ENCODE measurements at places on chromosomes 4 and X.

DNA sequence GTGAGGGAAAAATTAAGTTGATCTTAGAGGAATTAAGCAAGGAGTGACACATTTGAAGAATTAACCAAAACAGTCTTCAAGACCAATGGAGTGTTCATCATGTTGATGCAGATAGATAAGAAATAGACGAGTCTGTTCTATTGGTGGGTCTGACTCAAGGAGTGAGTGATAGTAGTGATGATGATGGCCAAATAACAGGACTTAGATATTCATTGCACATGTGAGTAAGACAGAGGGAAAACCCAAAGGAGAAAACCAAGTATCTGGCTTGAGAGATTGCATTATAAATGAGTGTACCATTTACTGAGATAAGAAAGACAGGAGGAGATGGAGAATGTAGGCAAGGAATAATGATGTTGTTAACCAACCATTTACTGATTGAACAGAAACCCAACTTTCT lies 321.3 kb downstream of the ADGRL3 start:
- DNase-seq, result peak; percentile 11

DNA sequence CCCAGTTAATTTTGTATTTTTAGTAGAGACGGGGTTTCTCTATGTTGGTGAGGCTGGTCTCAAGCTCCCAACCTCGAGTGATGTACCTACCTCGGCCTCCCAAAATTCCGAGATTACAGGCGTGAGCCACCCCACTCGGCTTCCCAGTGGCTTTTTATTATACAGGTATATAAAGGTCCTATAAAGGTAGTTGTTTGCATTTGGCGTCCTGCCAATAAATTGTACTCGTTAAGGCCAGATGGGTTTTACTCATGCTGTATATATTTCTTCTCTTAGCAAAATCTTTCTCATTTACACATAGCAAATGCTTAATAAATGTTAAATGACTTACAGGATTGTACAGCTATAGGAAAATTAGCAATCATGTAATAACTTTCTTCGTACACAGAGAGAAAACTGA lies 6.9 kb downstream of the SHROOM3 start:
- no peak for DNase-seq

- DNase-seq, result peak; percentile 10
These were observed 175.8 kb upstream of the TECRL start for GRCh38 chr4:64584981-64585557.

GRCh38 chr4:6568689-6569332 lies 6.2 kb upstream of the MAN2B2 start:
- peak; percentile 75 for DNase-seq

- no peak for DNase-seq
These were observed 30.4 kb downstream of the ACOX3 start for GRCh38 chr4:8410066-8410625.

- no peak for DNase-seq
These were observed 159.6 kb upstream of the KLF3 start for GRCh38 chr4:38504396-38504715.

DNA sequence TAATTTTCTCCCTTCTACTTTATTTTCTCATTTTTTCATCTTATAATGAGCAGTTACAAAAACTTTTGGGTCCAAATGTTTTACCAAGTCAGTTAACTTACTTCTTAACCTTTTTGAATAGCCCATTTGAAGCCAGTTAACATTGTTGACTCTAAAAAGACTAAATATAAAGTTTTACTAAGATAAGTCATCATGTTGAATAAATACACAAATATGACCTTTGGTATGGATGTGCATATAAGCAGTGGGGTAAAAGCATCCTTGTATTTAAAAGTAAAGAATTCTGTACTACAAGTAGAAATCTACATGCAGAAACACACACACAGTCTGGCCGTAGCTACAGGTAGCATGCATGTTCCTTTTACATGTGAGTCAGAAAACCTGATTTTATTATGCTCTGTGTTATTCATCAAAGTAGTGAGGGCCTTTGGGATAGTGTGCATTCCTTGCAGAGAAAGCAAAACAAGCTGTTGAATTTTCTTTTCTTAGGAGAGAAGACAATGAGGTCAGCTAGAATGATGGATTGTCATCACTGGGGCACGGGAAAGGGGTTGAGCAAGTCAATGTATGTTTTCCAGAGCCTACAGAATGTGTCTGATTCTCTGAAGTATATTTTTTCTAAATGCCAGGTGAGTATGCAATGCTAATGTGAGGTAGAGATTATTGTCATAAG lies 533.2 kb upstream of the AGA start:
- peak; percentile 4 for DNase-seq

DNA sequence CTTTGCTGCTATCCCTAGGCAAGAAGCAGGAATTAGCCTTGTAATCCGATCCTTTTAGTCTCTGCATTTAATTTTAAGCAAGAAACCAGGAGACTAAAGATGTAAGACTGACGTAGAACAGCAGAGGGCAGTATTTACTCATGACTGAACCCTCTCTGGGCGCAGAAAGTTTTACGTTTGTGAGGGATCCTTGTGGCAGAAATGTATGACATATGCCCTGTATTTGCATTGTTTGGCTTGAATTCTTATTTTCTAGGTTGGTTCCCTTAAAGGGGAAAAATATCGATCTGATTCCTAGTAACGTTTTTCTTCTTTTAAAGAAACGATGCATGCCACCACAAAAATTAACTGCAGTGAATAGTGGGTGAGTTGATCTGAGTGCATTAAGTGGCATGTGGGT lies 1.3 kb upstream of the FAT4 start:
- peak; percentile 61 for DNase-seq

- DNase-seq, result no peak
These were observed 19.3 kb downstream of the GUCY1B1 start for GRCh38 chr4:155777971-155778735.

DNA sequence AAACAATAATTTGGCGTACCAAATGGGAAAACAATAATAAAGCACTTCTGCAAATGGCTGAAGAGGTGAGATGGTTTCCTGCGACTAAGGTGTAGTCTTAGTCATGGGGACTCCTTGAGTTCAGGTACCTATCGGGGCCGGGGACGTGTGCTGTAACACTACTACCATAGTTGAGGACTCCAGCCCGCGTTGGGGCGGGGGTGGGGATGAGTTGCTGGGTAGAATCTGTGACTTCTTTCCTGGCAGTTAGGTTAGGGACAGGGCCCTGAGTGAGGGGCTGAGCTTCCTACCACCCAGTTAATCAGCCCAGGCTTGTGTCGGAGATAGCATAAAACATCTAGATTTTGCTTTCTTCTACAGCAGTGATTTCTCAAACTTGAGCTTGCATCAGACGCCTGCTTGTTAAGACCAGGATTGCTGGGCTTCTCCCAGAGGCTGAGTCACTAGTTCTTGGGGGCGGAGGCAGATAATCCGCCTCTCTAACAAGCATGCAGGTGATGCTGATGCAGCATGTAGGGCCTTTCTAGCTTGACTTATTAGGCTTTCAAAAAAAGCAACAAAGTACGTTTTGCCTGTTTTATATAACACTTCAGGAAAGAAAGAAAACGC lies 30.2 kb downstream of the RBBP7 start:
- peak; percentile 26 for DNase-seq

DNA sequence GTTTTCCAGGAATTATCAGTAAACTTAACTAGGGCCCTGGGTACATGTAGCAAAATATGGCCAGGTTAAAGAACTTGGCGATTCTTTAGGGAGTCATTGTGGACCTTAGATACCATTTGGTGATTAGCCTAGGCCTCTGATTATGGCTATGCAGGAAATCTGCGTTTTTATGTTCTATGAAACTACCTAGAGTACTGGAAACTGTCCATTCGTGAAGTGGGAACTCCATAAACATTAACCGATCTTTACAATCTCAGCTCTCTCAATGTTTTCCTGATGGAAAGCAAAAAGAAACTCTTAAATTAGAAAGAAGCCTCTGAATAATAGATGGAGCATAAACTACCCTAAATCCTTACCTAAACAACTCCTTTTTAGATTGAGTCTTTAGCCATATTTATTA lies 121.9 kb downstream of the SH3RF1 start:
- no peak for DNase-seq

GRCh38 chrX:16544969-16545368 lies 105.0 kb upstream of the S100G start:
- no peak for DNase-seq

GRCh38 chr4:137278431-137278830 lies 253.9 kb downstream of the PCDH18 start:
- no peak for DNase-seq

GRCh38 chrX:149853925-149854324 lies 27.1 kb upstream of the MAGEA8 start:
- DNase-seq, result no peak

DNA sequence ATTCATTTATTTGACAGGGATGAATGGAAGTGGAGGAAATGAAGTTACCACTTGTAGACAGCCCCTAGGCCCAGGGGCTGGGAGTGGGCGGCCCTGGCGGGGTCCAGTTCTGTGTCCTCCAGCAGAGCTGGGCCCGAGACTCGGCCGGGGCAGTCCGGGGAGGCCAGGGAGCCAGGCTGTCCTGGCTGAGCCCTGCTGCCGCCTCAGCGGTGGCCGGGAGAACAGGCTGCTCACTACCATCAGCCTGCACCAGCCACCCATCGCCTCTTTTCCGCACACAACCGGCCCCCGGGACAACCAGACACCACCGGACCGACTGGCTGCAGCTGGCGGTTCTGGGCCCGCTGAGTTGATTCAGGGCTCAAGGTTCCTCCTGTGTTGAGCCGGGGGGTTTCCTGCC lies 25.6 kb downstream of the CLDN34 start:
- DNase-seq, result no peak

DNA sequence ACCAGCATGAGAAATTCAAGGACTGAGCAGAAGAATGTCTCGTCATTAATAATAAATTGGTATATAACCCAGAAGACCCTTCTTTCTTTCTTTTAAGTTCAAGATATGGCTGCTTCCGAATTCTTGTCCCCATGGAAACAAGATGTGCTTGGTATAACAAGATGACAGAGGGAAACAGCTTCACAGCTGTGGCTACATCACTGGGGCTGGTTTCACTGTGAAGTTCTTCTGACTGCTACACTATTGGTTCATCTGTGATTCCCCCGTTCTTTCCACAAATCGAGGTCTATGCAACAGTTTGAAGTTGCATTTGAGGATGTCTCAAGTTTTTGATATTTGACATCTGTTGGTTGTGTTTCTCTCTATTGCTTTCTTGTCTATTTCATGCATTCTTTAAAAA lies 12.3 kb upstream of the DTHD1 start:
- DNase-seq, result no peak

DNA sequence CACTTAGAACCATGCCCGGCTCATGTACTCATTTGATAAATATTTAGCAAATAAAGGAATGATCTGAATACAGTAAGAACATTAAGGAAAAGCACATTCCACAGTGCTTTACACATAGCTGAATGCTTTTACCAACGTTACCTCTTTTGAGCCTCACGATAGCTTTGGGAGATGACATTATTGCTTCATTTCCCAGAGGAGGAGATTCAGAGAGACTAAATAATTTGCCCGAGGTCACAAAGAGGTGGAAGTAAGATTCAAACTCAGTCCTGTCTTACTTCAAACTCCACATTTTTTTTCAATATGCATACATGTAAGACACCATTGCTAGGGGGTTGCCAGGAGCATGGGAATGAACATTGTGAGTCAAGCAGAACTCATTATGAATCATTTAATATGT lies 538.5 kb downstream of the BCOR start:
- DNase-seq, result no peak

- DNase-seq, result no peak
These were observed 40.5 kb downstream of the UBA6 start for GRCh38 chr4:67660418-67660817.

- DNase-seq, result no peak
These were observed 29.6 kb downstream of the MFAP3L start for GRCh38 chr4:169996379-169997240.

GRCh38 chr4:163991298-163991865 lies 496.9 kb downstream of the TMA16 start:
- no peak for DNase-seq

DNA sequence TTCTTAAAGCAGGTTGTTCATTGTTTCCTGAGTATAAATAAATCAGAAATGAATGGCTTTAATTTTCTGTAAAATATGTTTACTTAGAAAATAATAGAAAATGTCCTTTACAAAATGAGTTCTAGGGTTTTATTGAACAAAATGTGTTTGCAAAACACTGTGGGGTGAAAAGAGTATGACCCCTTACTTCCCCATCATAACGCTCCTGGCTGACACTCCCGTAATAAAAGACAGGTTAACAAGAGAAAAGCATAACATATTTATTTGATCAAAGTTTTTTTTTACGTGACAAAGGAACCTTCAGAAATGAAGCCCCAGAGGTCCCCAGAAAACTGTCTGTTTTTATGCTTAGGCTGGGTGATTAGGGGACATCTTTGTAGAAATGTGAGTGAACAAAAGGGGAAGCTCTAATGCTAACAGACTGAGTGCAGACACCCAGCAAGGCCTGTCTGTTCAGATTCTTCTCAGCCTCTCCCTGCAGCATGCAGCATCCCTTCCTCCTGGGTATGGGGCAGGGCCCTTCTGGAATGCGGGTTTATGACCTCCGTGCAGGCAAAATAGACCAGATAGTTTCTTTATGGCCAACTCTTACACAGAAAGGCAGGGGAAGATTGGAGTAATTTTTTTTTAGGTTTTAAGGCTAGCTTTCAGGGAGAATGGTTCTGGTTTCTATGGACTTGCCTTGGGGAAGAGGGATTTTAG lies 26.1 kb downstream of the ZFP42 start:
- no peak for DNase-seq

- no peak for DNase-seq
These were observed 55.7 kb upstream of the CLDN34 start for GRCh38 chrX:9911487-9911886.

DNA sequence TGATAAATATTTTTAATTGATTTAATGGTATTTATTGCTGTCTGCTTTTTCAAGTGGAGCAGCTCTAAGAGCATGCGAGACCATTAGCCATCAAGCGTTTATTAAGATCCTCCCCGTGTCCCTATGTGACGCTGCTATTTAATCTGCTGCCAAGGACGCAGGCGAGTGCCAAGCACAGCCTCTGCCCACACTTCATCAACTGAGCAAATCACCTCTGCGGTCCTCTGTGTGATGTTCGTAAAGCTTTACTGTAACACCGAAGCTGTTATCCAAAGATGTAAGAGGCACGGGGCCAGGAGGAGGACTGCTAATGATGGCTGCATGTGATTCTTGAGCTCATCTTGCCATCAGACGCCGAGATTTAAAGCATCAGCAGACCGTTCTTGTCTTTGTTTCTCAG lies 79.5 kb downstream of the STOX2 start:
- DNase-seq, result no peak

- no peak for DNase-seq
These were observed 26.1 kb upstream of the VMA21 start for GRCh38 chrX:151370906-151371305.

- peak; percentile 83 for DNase-seq
These were observed 215.6 kb upstream of the GYPA start for GRCh38 chr4:144355811-144356757.

GRCh38 chrX:135481696-135482179 lies 38.7 kb upstream of the INTS6L start:
- DNase-seq, result no peak

GRCh38 chr4:60128888-60129287 lies 1071.2 kb upstream of the ADGRL3 start:
- DNase-seq, result no peak

DNA sequence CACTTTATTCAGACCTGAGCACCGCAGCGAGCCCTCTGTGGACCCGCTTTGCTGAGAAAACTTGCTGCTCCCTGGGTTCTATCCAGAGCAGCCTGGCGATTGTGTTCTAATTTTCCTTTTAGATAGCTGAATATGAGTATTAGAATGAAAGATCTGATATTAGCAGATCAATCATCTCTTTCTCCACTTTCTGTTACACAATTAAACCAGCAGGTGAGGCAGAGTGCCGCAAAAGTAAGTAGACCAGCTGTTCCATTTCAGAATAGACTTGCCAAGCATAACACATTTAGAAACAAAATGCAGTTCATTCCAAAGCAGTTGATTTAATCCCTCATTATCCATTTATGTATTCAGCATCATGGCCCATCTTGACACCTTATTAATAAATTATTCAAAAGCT lies 58.6 kb downstream of the PALLD start:
- no peak for DNase-seq

Data from RCC 7860 (cell line).